ENCODE measurements at places on chromosomes 1 and 21.

DNA sequence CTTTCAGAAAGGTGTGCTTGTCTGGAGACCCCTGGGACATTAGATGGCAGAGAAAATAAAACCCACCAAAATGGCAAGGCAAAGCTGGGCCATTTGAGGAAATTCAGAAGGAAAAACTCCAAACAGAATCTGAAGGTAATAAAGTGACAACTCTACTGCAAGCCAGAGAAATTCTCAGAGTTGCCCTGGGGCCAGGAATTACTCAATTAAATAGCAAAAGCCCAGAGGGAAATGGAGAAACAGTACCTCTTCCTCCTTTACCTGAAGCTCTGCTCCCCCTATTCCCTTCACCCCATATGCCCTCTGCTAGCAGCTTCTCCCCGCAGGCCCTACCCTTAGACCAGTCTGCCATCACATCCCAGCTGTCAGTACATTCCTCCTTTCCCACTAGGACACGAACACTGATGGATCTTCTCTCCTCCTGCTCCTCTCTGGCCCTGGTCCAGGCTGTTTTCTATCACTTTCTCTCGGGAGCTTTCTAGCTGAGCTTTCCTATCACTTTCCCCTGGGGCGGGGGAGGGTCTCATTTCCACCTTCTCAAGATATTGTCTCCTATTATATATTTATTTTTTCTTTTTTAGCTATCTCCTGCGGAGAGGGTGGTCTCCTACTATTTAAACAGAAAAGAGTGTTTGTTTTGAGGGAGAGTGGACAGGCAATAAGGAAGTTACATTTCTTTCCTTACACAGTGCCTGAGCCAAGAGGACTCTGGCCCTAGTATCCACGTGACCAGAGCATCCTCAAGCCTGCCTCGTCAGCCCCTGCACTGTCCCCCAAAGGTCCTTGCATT, 47.7 kb upstream of the RBM15 start:
- no peak for DNase-seq

DNA sequence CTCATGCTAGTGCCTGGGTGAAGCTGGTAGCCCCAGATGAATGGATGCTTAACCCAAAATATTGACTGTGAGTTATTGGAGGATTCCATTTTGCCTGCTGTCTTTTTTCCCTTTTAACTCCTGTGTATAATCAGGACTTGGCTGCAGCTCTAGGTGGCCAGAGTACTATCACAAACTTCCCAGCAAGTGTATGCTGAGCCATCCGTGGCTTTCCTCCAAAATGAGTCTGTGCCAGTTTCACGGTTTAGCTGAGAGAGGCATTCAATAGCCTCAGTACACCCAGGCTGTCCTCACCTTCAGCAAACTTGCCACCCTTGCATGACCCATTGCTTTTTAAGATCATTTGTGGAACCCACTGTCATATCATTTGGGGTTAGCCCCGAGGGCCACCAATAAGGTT, 5.3 kb upstream of the DPT start:
- no peak for DNase-seq

- peak; percentile 3 for DNase-seq
These were observed 26.7 kb downstream of the RTCA start for GRCh38 chr1:100292711-100293110.

DNA sequence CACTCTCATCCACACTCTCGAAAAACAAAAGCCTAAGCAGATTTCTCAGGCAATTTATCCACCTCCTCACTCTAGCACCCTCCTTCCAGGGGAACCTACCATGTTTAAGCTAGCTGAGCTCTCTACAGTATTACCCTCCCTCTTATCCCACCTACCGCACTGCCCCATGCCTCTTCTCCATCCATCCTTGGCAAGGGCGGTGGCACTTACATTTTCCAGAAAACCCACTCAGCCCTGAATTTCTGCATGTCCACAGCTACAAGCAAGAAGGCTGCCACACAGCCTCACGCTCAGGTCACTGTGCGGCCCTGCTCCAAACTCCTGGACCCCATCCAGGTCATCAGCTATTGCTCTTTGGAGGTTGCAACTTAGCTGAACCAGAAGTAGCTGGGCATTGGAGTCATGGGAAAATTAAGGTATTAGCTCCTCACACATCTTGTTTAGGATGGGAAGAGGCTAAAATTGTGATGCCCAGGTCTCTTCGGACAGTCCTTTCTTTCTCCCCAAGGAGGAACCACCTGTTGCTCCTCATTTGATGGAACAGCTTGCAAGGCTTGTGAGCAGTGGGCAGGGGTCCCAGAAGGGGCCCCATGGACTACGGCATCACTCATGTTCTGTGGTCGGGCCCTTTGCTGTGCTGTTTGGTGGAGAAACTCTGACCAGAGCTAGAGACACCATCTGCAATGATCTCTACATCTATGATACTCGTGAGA, 1.1 kb downstream of the KLHDC9 start:
- no peak for DNase-seq

DNA sequence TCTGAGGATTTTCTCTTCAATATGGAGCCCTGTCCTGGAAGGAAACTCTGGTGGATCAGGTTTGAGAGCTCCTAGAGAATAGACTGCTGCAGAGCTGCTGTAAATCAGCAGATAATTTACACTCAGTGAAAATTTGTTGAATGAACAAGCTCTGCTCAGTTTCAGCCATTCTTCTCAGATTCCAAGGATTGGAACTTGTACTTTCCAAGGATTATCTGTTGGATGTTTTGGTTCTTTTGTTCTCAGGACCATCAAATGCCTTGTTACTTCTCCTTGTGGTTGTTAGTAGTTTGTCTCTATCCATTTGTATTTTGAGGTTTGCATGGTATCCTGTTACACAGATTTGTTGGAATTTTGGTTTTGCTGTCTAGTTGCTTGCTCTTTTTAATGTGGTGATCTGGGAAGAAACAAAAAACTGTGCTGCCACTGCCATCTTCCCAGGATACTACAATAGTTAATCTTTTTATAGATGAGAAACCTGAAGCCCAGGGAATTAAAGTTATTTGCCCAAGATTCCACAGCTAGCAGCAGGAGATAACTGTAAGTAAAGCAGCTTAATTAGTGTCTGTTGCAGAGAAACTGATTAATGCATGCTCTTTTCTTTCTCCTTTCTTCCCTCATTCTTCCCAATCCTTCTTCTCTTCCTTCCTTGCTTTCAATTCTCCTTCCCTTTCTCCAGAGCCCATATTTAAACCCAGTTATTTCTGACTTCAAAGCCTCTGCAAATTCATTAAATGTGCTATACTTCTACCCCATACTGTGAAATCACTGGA, 21.7 kb upstream of the KIFAP3 start:
- DNase-seq: no peak

DNA sequence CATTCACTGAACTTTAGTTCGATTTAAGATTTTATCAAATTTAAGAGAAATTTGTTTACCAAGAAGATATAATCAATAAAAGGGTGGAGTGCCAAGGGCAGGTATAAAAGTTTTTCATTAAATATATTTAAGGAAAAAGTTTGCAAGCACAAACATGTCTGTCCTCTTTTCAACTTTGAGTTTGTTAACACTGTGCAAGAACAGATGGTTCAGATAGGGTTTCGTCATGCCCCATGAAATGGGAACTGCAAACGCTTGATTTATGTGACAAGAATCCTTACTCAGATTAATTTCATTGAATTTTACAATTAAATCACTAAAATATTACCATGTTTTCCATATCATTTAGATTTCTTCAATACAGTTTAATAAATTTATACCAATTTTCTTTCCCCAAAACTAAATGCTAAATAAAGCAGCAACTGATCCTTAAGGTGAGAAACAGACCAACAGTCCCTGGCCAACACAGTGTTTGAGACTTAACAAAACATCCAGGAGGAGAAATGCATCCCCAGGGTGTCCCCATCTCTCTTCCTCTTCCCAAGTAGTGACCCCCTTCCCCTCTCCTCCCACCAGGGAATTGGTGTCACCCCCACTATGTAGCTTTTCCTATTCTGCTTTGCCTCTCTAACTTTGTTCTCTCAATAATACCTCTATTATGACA, 292.9 kb downstream of the LTN1 start:
- DNase-seq: no peak

GRCh38 chr21:42039911-42040351, 29.8 kb upstream of the ZBTB21 start:
- peak; percentile 96 for DNase-seq

GRCh38 chr1:1463312-1463711, 8.3 kb upstream of the ATAD3B start:
- no peak for DNase-seq

DNA sequence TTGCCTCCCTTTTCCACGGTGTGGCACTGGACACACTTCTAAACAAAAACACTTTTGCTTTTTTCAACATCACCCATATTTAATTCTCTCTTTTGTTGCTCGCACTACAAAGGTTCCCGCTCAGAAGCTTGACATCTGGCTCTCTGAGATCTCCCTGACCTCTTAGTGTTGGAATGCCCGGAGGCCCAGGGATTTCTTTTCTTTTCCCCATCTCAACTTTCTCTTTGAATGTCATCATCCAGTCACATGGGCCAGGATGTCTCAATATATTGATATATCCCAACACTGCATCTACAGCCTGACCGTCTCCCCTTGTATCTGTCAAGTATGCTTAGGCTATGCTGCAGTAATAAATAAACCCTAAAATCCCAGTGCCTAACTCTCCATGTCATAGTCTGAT, 54.3 kb upstream of the DESI2 start:
- peak; percentile 15 for DNase-seq

DNA sequence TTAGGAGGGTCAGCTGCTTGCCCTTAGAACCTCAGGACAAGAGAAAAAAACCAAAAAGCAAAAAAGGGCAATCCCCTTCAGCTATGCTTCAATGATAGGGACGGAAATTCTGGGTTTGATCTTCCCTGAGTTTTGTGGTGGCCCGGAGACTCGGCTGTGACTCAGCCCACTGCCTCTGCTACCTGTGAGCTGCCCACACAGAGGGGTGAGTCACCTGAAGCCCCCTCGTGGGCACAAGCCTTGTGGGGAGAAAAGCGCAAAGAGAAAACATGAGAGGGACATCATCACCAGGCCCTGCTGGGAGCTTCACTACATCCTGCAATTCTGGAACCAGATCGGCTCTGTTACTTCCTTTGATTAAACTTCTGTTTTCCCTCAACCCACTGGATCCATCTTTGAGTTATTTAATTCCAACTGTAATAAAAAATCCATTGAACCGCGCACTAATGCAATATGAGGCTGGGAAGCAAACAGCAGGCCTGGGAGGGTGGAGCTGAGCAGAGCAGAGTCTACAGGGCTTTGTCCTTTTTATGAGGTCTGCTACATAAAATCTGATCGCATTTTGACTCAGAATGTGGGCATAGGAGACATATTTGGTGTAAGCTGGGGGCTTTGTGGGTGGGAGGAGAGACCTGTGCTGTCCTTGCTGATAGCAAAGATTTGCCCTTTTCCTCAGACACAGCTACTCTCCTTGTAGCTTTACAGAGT, 58.7 kb upstream of the STUM start:
- no peak for DNase-seq

- DNase-seq: no peak
These were observed 23.1 kb upstream of the HFM1 start for GRCh38 chr1:91427741-91428140.

- no peak for DNase-seq
These were observed 33.6 kb upstream of the TRABD2B start for GRCh38 chr1:48030696-48031365.

- no peak for DNase-seq
These were observed 172.2 kb upstream of the RRP15 start for GRCh38 chr1:218112862-218113261.

- no peak for DNase-seq
These were observed 63.2 kb upstream of the DUSP10 start for GRCh38 chr1:221805121-221805520.

GRCh38 chr1:8816264-8816663, 1.2 kb downstream of the RERE start:
- DNase-seq: peak; percentile 53

GRCh38 chr1:221169447-221169889, 290.2 kb downstream of the HLX start:
- peak; percentile 67 for DNase-seq

- DNase-seq: no peak
These were observed 23.0 kb downstream of the RNF2 start for GRCh38 chr1:185068341-185068740.

GRCh38 chr1:19418503-19418971, 66.8 kb downstream of the CAPZB start:
- DNase-seq: peak; percentile 84

- no peak for DNase-seq
These were observed 26.2 kb upstream of the CD1A start for GRCh38 chr1:158227904-158228623.

GRCh38 chr1:103110701-103111100, 2.4 kb upstream of the COL11A1 start:
- DNase-seq: no peak

- DNase-seq: peak; percentile 3
These were observed 89.7 kb downstream of the DMRTA2 start for GRCh38 chr1:50333595-50333974.

GRCh38 chr1:17011092-17011438, 663 bp downstream of the ATP13A2 start:
- no peak for DNase-seq

GRCh38 chr1:154328318-154329151, 3.2 kb downstream of the ATP8B2 start:
- peak; percentile 62 for DNase-seq

GRCh38 chr1:6612641-6613360, 730 bp upstream of the PHF13 start:
- peak; percentile 39 for DNase-seq

Data from IMR-90 (cell line).